ENCODE measurements at places on chromosomes 16 and 17.

- DNase-seq = no peak
These were observed 50.3 kb downstream of the GINS3 start for GRCh38 chr16:58442547-58442946.

DNA sequence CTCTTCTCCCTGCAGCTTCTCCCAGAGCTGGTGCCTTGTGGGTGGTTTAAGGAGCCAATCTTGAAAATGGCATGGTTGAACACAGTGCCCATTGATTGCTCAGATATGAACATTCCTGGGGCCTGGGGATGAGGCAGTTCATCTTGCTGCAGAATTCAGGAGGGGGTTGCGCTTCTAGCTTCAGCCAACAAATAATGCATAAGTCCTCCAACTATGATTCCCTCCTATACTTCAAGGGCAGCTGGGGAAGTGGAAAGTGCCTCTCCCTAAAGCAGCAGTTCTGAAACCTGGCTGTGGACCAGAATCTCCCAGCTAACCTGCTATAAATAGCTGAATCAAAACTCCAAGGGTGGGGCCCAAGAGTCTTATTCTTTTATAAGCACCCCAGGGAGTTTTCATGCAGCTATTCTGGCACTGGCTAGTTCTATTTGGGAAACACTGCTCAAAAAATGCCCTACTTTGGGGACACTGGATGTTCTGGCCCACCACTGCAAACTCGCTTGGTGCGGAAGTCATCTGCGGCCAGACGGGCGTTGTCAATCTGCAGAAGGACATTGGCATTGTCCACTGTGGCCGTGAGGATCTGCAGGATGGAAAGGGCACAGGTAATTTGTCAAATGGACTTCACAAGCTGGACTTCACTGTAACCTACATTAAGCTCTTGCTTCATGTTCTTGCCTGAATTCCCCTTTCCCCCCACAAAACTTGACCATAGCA is 130.3 kb downstream of the CCDC144A start:
- no peak for DNase-seq

DNA sequence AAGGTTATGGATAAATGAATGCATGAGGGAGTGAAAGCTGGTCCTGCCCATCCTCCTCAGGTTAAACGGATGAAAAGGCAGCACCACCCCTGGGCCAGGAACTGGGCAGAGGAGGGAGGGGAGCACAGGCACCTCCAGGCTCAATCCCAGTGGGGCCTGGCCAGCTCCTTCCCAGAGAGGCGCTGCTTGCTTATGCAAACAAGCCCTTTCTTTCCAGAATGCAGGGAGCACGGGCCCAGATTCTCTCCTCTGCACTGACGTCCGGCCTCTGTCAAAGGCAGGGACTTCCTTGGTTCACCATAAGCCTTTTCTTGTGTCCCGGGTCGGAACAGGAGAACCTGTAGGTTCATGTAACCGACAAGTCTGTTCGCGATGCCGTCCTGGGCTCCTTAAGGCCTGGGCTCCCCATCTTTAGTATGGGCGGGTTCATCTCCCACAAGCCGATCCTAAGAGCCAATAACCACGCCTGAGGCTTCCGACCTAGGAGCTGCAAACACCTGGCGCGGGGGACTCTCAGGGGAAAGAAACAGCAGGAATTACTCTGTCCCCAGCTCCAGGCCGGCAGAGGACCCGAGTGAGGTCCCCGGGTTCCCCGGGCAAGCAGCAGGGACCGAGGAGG is 16.3 kb downstream of the ENPP7 start:
- DNase-seq = no peak

- DNase-seq = no peak
These were observed 90.7 kb downstream of the USP31 start for GRCh38 chr16:23058576-23058975.

- DNase-seq = peak; percentile 55
These were observed 496 bp downstream of the EZH1 start for GRCh38 chr17:42744283-42744805.

- DNase-seq = peak; percentile 69
These were observed 36.4 kb downstream of the SLC7A5 start for GRCh38 chr16:87832741-87833502.

DNA sequence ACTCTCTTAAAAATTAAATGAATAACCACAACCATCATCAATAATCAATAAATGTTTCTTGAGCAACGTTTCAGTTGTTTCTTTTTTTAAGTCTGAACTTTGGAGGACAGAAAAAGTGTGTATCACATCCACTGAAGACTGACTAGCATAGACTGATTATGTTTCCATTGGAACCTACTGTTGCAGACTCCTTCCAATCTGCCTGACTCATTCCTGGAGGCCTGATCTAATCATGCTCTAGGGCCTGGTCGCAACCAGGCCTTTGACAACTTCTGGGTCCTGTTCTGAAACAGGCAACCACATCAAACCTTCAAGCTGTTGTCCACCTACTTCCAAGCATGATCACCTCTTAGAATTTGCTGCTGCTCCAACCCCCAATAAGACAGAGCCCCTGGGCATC is 109.2 kb upstream of the NUDT7 start:
- no peak for DNase-seq

DNA sequence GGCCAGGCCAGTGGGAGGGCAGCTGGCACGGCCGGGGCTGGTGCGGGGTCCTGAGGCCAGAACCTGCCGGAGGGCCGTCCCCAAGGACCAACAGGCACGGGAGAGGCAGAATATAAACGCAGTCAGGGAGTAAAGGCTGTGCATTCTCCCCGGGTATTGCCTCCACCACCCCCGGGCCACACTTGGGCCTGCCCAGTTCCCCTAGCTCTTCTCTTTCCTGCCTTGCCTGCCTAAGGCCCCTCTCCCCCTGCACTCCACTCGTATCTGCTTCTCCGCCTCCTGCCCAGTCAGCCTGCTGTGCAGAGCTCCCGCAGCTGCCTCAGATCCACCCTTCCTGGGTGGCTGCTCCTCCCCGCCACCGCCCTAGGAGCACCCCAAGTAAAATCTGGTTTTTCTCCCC is 5.0 kb upstream of the RPH3AL start:
- no peak for DNase-seq
